B cell (primary cell): ENCODE measurements at places on chromosomes 16 and 17. TPM values are rescaled to one million over a fixed set of nuclear protein-coding genes. Genes with fewer than 3 reads are reported as not detected.

PMP22 gene
- total RNA-seq, result 0.34 and 0.71 TPM in 2 replicates

IL34 gene
- not detected in 2 replicates for total RNA-seq

CIITA gene
- 719 and 738 TPM in 2 replicates for total RNA-seq

GRCh38 chr16:57042157-57043111 lies 49.9 kb upstream of the CPNE2 start:
- DNase-seq, result peak; percentile 79
- peaks cover 82% of the 10 kb centered on the region for H3K4me1 ChIP-seq
- peaks cover 43% of the 10 kb centered on the region for H3K36me3 ChIP-seq
- peak overlapping the region; percentile 23 for H3K4me3 ChIP-seq

- no peak for DNase-seq
- peaks cover 11% of the 10 kb centered on the region for H3K36me3 ChIP-seq
- no peak overlapping the region for H3K27ac ChIP-seq
- peaks cover 3% of the 10 kb centered on the region for H3K4me1 ChIP-seq
- no peaks in the 10 kb centered on the region for H3K27me3 ChIP-seq
These were observed 26.9 kb upstream of the PHAF1 start for GRCh38 chr16:67082891-67083290.

DNA sequence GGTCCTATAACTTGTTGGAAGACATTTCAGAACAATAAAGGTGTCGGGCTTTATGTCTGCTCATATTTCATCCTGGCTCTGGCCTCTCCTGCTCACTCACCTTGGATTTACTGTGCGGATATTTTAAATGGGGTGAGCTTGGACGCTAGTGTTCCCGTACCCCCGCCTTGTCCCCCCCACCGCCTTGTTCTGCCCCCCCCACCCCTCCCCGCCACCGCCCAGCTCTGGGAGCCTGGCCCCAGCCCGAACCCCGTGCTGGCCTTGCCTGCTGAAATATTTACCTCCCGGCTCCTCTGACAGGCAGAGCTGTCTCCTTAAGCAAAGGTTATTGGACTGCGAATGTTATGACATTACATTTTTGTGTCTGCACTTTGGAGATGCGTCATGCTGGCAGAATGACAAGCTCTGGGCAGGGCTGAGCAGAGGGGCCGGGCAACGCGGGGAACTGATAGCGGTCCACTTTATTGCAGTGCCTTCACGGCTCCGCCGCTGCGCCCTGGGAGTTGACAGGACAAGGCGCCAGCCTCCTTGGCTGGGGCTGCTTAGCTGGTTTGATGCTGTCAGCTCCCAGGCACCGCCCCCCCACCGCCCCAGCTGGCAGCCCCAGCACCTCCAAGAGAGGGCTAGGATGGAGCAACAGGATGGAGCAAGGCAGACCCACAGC lies 222.5 kb upstream of the GSE1 start:
- H3K4me3 ChIP-seq, result no peak overlapping the region
- no peaks in the 10 kb centered on the region for H3K4me1 ChIP-seq

DNA sequence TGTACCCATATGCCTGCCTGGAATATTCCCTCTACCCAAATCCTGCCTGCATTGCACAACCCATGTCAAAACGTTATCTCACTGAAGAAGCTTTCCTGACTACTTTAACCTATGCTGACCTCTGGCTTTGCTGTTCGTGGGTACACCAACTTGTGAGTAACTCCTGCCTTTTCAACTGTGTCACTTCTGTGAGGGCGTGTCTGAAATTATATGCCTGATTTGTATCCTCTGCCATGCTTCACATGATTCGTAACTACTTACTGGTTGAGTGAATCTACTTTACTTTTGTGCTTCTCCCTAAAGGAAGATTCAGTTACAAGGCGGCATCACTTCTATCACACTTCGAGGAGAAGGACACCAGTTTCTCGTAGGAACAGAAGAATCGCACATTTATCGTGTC lies 33.3 kb upstream of the USP43 start:
- no peaks in the 10 kb centered on the region for H3K36me3 ChIP-seq
- no peaks in the 10 kb centered on the region for H3K27me3 ChIP-seq
- no peak for DNase-seq

GRCh38 chr17:80253631-80254395 lies 6.8 kb upstream of the RNF213 start:
- DNase-seq, result no peak
- no peak overlapping the region for H3K27ac ChIP-seq
- H3K27me3 ChIP-seq, result no peaks in the 10 kb centered on the region
- no peaks in the 10 kb centered on the region for H3K36me3 ChIP-seq
- no peak overlapping the region for H3K4me3 ChIP-seq

GRCh38 chr16:85649411-85650134 lies 36.5 kb downstream of the GSE1 start:
- no peaks in the 10 kb centered on the region for H3K27me3 ChIP-seq
- H3K4me1 ChIP-seq, result no peaks in the 10 kb centered on the region
- no peak for DNase-seq
- peaks cover 50% of the 10 kb centered on the region for H3K36me3 ChIP-seq

- H3K4me3 ChIP-seq, result no peak overlapping the region
- H3K27me3 ChIP-seq, result no peaks in the 10 kb centered on the region
- no peak overlapping the region for H3K27ac ChIP-seq
- H3K4me1 ChIP-seq, result no peaks in the 10 kb centered on the region
- DNase-seq, result no peak
These were observed 211.1 kb upstream of the WSB1 start for GRCh38 chr17:27082775-27083154.
